ENCODE measurements at places on chromosomes 7 and 10. TPM values are rescaled to one million over a fixed set of nuclear protein-coding genes. Genes with fewer than 3 reads are reported as not detected.

DNA sequence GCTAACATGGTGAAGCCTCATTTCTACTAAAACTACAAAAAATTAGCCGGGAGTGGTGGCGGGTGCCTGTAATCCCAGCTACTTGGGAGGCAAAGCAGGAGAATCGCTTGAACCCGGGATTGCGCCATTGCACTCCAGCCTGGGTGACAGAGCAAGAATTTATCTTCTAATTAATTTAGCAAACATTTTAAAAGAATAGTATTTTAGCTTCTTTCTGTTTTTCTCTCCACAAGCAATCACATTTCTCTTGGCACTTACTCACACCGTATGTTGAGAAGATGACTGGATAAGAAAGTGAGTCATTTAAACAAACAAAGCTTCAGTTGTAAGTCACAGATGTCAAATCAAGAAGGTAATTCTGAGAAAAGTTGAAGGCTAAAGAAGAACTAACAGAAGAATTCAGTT is 264.0 kb downstream of the ARL4A start:
- DNase-seq, result no peak

GRCh38 chr10:22010539-22010938 is 7.0 kb upstream of the DNAJC1 start:
- no peak for DNase-seq

Gene SSC4D
- 0.73 TPM for total RNA-seq

DNA sequence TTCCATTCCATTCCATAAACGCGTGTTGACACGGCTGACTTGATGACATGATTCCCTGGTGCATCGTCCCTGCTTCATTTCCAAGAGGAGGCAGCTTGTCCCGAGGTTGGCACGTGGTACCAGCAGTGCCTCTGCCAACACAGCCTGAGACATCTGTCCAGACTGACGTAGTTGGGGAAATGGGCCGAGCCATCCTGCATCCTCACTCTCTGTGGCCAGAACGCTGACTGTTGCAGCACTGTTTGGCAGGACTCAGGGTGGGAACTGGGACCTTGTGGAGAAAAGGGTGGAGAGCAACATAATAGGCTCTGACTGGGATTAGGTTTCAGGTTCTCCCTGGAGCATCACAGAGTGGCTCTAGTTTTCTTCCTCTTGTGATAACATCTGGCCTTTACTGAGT is 118.6 kb upstream of the BTBD16 start:
- DNase-seq, result peak; percentile 74

GRCh38 chr10:101021692-101022251 is 9.2 kb downstream of the PDZD7 start:
- DNase-seq, result no peak

Data from cerebellum (tissue), 4 donors.